Osteoblast (primary cell): ENCODE measurements at places on chromosomes 16 and 17.

- peaks cover 2% of the 10 kb centered on the region for H3K4me1 ChIP-seq
- DNase-seq = peak; percentile 87
- no peak overlapping the region for H3K27ac ChIP-seq
- H3K36me3 ChIP-seq = peaks cover 12% of the 10 kb centered on the region
- H3K27me3 ChIP-seq = no peaks in the 10 kb centered on the region
- H3K4me3 ChIP-seq = no peak overlapping the region
These were observed 13.3 kb downstream of the GGA2 start for GRCh38 chr16:23496821-23497542.

DNA sequence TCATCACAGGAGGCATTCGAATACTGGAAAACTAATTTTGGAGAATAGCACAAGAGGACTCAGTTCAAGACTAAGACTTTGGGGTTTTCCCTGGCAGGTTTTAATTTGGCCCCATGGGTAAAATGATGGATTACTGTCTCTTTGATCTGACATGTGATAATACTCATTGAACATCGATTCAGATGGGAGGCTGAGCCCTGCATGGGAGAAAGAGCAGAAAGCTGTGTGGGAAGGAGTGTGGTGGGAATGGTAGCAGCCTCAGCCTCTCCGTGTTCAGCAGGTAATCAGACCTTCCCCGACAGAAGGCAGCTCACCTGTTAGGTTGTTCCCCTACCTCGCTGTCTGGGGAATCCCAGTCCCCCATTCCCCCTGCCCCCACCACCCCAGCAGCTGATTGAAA lies 124.7 kb upstream of the TNRC6C start:
- no peaks in the 10 kb centered on the region for H3K36me3 ChIP-seq
- peaks cover 46% of the 10 kb centered on the region for H3K4me1 ChIP-seq
- no peak overlapping the region for H3K27ac ChIP-seq
- H3K4me3 ChIP-seq = no peak overlapping the region

DNA sequence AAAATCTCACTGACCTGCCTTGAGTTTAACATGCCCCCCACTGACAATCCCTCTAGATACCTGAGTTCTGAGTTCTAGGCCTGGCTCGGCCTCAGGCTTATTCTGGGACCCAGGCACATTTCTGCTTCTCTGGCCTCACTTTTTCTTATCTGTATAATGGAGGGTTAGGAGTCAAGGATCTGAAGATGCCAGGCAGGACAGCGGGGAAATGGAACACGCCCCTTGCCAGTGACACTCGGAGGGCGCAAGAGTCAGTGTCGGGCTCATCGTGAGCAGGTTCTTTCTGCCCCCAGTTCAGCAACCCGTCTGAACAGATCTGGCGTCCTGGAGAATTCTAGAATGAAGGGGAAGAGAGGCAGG lies 567 bp upstream of the MT3 start:
- H3K4me1 ChIP-seq = no peaks in the 10 kb centered on the region
- peak overlapping the region; percentile 54 for H3K4me3 ChIP-seq
- H3K27ac ChIP-seq = no peak overlapping the region
- peaks cover 50% of the 10 kb centered on the region for H3K27me3 ChIP-seq
- DNase-seq = no peak

DNA sequence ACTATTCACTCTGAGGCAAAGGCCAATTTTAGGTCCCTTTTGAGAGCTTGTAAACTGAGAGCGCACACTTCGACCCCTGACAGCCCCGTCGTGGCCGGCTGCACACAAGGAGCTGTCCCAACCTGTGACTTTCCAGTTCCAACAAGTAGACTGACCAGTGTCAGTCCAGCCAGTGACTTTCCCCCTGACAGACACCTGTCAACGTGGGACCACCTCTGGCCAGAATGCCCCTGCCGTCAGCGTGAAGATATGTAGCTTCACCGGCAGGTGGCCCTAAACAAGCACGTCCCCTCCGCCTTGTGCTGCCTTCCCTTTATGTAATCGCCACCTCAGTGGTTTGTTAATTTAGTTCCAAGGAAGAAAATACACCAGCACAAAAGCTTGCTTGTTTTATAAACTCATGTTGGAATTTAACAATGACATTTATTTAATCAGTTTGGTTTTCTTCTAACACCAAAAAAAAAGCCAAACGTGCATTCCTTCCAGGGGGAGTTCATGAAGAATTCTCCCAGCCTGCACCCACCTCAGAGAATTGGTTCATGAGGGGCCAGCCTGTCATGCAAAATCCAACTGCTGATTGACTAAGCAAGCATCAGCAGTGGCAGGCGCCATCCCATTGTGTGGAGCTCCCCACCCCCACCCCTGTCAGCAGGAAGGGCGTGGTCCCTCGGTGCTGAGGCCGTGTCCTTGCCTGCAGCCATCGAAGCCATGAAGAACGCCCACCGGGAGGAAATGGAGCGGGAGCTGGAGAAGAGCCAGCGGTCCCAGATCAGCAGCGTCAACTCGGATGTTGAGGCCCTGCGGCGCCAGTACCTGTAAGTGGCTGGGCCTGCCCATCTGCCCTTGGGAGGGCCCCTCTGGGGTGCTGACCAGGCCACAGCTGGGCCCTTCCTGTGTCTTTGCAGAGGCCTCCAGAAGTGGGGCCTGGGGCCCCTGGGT lies 33.9 kb downstream of the PLD6 start:
- no peaks in the 10 kb centered on the region for H3K4me1 ChIP-seq
- H3K27ac ChIP-seq = no peak overlapping the region
- peak; percentile 34 for DNase-seq
- no peak overlapping the region for H3K4me3 ChIP-seq
- H3K36me3 ChIP-seq = peaks cover 93% of the 10 kb centered on the region

GRCh38 chr16:85104821-85105391 lies 7.4 kb downstream of the CIBAR2 start:
- peaks cover 9% of the 10 kb centered on the region for H3K27me3 ChIP-seq
- H3K4me3 ChIP-seq = no peak overlapping the region
- no peaks in the 10 kb centered on the region for H3K36me3 ChIP-seq
- H3K27ac ChIP-seq = no peak overlapping the region

GRCh38 chr17:7834542-7834956 lies 532 bp downstream of the KDM6B start:
- H3K36me3 ChIP-seq = no peaks in the 10 kb centered on the region
- peak overlapping the region; percentile 75 for H3K4me3 ChIP-seq
- no peak for DNase-seq
- H3K27me3 ChIP-seq = peaks cover 11% of the 10 kb centered on the region

DNA sequence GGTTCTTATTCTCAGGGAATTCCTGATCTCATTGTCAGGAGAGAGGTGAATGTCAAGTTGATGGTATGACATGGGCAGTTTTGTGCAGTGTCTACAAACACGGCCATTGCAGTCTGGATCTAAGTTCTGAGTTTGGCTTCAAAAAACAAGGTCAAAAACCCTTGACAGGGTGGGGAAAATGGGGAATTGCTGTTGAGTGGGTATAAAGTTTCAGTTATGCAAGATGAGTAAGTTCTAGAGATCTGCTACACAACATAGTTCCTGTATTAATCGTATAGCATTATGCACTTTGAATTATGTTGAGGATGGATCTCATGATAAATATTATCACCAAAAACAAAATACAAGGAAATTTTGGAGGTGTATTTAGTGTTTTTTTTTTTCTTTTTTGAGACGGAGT lies 36.6 kb upstream of the CARMIL2 start:
- no peaks in the 10 kb centered on the region for H3K27me3 ChIP-seq
- no peak overlapping the region for H3K4me3 ChIP-seq
- peaks cover 21% of the 10 kb centered on the region for H3K36me3 ChIP-seq
- no peaks in the 10 kb centered on the region for H3K4me1 ChIP-seq
- peak; percentile 54 for DNase-seq

DNA sequence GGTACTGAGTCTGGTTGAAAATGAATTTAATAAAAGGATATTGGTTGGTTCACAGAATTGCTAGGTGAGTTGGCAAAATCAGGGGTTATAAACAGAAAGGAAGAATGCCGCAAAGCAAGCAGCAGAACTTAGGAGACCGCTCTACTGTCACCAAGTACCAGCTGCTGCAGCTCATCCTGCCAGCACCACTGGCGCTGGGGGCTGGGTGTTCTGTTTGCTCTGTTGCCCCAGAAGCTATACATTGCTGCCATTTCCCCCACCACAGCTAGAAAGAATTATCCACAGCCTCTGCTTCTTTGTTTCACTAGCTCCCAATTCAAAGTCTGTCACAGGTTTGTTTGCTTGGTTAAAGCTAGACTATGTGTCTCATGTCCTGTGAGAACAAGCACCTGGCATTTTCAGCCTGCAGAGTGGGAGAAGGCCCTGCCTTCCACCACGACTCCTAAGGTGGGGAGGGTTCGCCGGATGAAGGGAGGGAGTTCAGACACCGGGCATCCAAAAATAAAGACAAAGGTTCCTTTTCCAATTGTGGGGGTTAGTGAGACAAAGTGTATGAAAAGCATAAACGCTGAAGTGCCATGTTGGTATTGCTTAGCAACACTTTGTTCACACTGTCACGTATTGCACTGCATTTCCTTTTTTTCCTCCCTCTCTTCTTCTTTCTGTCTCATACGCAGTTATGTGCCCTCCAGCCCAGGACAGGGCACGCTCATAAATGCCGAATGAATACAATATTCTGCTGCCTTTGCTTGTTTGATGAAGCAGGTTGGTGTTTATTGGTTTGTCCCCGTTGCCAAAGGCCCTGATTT lies 9.6 kb upstream of the CPD start:
- H3K36me3 ChIP-seq = no peaks in the 10 kb centered on the region
- no peak overlapping the region for H3K4me3 ChIP-seq
- DNase-seq = no peak
- no peak overlapping the region for H3K27ac ChIP-seq

- H3K27ac ChIP-seq = peak overlapping the region; percentile 84
- H3K27me3 ChIP-seq = no peaks in the 10 kb centered on the region
- peak; percentile 87 for DNase-seq
- H3K4me1 ChIP-seq = peaks cover 30% of the 10 kb centered on the region
These were observed 604 bp downstream of the HS3ST3B1 start for GRCh38 chr17:14301279-14302090.

- H3K4me1 ChIP-seq = peaks cover 45% of the 10 kb centered on the region
- no peaks in the 10 kb centered on the region for H3K27me3 ChIP-seq
- H3K4me3 ChIP-seq = no peak overlapping the region
- H3K27ac ChIP-seq = peak overlapping the region; percentile 63
- H3K36me3 ChIP-seq = peaks cover 50% of the 10 kb centered on the region
These were observed 4.2 kb downstream of the MTSS2 start for GRCh38 chr16:70681382-70682238.

GRCh38 chr17:859824-860195 lies 77.7 kb downstream of the MRM3 start:
- H3K4me3 ChIP-seq = no peak overlapping the region
- DNase-seq = peak; percentile 87
- H3K27ac ChIP-seq = no peak overlapping the region
- H3K4me1 ChIP-seq = peaks cover 3% of the 10 kb centered on the region

DNA sequence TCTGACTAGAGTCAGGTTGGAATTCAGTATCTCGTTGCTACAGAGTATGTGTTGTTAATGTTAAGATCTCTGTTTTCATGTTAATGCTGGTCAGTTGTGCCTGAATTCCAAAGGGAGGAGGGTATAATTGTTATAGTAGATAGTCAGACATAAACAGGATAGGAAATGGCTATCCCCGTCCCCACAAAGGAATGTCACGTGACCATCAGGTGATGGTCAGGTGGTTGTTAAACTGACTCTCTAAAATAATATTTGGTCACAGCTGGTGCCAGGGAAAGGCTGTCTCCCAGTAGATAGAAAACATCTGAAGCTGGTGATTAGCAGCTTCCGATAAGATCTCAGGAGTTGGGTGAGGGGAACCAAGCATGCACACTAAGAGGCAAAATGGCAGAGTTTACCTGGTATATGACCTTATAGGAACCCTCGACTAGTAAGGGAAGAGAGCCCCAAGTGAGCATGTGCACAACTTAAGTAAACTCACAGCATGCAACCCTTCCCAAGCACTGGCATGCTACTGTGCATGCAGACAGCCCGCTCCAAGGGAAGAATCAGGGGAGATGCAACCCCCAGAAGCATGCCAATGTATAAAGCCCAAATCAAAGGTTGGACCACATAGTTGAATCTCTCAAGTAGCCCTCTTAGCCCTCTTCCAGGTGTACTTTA lies 27.4 kb upstream of the SLC6A2 start:
- no peaks in the 10 kb centered on the region for H3K4me1 ChIP-seq
- no peaks in the 10 kb centered on the region for H3K27me3 ChIP-seq
- H3K4me3 ChIP-seq = no peak overlapping the region

- DNase-seq = peak; percentile 87
- H3K4me3 ChIP-seq = peak overlapping the region; percentile 41
- peak overlapping the region; percentile 49 for H3K27ac ChIP-seq
- H3K36me3 ChIP-seq = no peaks in the 10 kb centered on the region
- H3K27me3 ChIP-seq = no peaks in the 10 kb centered on the region
These were observed 3.1 kb upstream of the MMP2 start for GRCh38 chr16:55475919-55476318.

DNA sequence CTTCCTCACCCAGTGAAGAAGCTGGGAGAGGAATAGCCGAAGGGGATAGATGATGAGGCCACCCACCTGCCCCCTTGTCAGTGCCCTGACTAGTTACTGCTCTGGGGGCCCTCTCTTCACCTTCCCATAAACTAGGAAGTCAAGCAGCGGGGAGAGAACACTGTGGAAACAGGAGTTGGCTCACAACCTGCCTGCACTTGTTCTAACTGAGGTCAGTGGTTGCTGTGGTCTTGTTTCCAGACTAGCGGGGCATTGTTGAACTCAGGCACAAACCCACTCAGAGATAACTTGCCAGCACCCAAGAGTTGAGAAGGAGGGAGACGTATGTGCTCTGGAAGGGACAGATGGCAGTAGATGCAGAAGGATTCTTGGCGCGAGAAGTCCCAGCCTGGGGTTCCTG lies 48.6 kb upstream of the DDX52 start:
- no peaks in the 10 kb centered on the region for H3K4me1 ChIP-seq
- no peak overlapping the region for H3K27ac ChIP-seq
- H3K27me3 ChIP-seq = peaks cover 16% of the 10 kb centered on the region
- no peak for DNase-seq
- H3K4me3 ChIP-seq = no peak overlapping the region

- DNase-seq = peak; percentile 44
- no peaks in the 10 kb centered on the region for H3K36me3 ChIP-seq
- no peak overlapping the region for H3K4me3 ChIP-seq
- H3K27ac ChIP-seq = no peak overlapping the region
- H3K4me1 ChIP-seq = no peaks in the 10 kb centered on the region
These were observed 612.1 kb upstream of the SALL1 start for GRCh38 chr16:51763072-51763661.

GRCh38 chr17:45091778-45092425 lies 30.8 kb downstream of the NMT1 start:
- H3K36me3 ChIP-seq = peaks cover 70% of the 10 kb centered on the region
- peak overlapping the region; percentile 96 for H3K27ac ChIP-seq
- peak; percentile 42 for DNase-seq
- no peaks in the 10 kb centered on the region for H3K27me3 ChIP-seq
- H3K4me1 ChIP-seq = peaks cover 49% of the 10 kb centered on the region
- H3K4me3 ChIP-seq = no peak overlapping the region

DNA sequence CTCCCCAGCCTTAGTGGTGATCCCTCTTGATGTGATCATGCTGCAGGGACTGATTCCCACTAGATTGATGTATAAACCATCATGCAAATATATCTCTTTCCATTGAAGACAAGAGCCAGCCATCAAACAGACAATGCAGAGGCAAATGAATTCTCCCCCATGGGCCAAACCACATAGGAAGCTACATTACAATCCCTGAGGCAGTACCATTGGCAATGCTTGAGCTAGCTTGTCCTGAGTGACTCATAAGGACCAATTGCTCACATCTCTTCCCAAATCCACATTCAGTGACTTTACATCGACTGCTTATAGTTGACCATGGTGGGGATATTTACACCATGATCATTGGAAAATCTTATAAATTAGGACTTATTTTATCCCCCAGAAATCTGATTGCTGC lies 242.2 kb downstream of the SHISA9 start:
- DNase-seq = no peak
- no peaks in the 10 kb centered on the region for H3K36me3 ChIP-seq
- no peak overlapping the region for H3K27ac ChIP-seq
- H3K4me1 ChIP-seq = no peaks in the 10 kb centered on the region
- H3K4me3 ChIP-seq = no peak overlapping the region

GRCh38 chr16:14304891-14305460 lies 233.9 kb downstream of the MRTFB start:
- no peak overlapping the region for H3K27ac ChIP-seq
- no peaks in the 10 kb centered on the region for H3K36me3 ChIP-seq
- H3K4me1 ChIP-seq = peaks cover 58% of the 10 kb centered on the region
- peak; percentile 55 for DNase-seq
- H3K27me3 ChIP-seq = no peaks in the 10 kb centered on the region
